ENCODE measurements at places on chromosomes 7 and 10.

- no peak for DNase-seq
Observed at GRCh38 chr7:99557940-99558305, 519 bp upstream of the ZNF655 start.

- DNase-seq = no peak
Observed at GRCh38 chr10:132247943-132248342, 59.8 kb downstream of the STK32C start.

GRCh38 chr7:16804674-16805439 is at the start of gene AGR2:
TSS of gene AGR2 (minus strand) at chr7:16804999. CDS start at chr7:16801796, 3,203 bp downstream.
- no peak for DNase-seq

- DNase-seq = no peak
Observed at GRCh38 chr7:125445836-125446235, 516.2 kb upstream of the POT1 start.

DNA sequence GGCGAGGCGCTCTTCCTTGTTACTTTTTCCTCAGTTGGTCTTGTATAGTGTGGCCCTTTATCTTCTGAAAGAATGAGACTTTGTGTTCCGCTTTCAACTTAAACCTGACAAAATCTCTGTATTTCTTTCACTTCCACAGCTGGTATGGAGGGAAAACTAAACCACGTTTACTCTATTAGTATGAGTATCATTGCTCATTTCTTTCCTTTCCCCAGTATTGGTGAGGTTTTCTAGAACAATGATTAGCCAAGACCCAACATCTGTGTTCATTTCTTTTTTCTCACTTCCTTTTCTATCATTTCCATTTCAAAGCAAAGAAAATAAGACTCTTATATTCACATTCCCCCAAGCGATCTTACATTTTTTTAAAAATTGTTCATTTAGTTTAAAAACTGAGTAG is 165.3 kb downstream of the PAXIP1 start:
- DNase-seq = no peak

GRCh38 chr10:10222304-10222841 is 795.3 kb upstream of the CELF2 start:
- DNase-seq = no peak

- DNase-seq = no peak
Observed at GRCh38 chr10:79221110-79222051, 125.9 kb upstream of the PPIF start.

DNA sequence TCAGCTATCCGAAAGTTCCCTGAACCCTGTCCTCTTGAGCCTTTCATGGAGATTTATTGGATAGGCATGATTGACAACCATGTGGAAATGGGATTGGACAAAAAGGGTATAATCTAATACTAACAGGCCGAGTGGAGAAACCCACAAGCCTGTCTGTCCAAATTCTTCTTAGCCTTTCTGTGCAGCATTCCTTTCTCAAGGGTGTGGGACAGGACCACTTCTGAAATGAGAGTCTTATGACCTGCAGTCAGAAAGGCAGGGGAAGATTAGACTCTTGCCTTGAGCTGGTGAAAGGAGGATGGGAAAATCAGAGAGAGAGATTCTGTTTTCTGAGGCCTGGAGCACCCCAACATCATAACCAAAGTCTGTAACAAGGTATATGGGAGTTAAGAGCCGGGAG is 85.5 kb downstream of the MAPK8 start:
- DNase-seq = no peak

- no peak for DNase-seq
Observed at GRCh38 chr10:47381103-47381395, 3.0 kb downstream of the ZNF488 start.

- DNase-seq = no peak
Observed at GRCh38 chr7:16260236-16260728, 161.1 kb downstream of the CRPPA start.

DNA sequence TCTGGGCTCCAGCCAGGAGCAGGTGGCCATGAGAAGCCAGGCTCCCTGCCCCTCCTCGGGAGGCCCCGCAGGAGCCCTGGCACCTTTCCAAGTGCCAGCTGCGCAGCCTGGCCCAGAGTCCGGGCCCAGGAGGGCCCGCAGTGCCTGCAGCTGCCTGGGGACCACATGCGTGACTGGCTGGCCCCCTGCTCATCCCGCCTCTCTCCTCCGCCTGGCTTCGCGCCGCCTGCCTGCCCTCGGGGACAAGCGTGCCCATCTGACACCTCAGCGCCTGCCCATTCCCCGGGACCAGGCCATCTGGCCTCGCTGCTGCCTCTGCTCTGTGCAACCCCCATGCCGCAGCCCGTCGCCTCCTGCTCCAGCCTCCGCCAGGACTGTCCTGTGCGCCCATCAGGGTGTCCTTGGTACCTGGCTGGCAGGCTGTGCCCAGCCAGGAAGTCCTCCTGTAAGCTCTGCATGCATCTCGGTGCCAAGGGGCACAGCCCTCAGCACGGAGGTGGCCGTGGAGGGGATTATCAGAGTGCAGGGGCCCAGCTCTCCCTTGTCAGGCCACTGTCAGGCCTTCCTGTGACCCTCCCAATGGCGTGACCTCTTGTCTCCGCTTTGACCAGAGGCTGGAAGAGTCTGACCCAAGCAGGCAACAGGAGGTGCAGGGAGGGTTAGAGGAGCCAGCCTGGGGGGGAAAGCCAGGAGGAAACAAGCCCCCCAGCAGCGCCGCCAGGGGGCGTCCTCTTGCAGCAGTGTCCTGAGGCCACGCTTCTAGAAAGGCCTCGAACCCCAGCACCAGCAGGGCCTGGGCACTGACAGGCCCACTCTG is 50.5 kb downstream of the TMEM209 start:
- no peak for DNase-seq

DNA sequence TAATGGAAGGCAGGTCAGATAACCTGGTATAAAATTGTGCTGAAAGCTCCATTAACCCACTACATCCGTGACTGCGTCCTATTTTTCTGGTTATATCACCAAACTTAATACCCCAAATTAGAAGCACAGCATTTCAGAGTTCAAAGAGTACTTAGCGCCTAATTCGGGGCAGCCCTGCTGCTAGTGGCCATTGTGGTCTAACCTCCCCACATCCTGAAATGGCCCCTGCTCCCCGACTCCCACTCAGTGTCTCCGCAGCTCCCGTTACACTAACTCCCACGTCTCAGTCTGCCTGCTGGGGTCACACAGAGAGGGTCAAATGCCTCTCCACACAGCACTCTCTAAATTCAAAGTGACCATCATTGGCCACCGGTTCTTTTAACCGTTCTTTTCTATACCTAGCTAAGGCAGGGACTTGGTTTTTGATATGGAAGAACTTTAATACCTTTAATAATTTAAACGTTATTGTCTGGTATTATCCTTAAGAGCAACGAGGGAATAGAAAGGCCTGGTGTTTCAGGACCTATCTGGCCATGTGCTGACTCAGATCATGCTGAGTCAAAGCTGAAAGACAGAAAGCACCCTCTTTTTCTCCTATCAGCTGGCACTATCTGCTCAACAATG is 117.1 kb downstream of the KMT2E start:
- no peak for DNase-seq

DNA sequence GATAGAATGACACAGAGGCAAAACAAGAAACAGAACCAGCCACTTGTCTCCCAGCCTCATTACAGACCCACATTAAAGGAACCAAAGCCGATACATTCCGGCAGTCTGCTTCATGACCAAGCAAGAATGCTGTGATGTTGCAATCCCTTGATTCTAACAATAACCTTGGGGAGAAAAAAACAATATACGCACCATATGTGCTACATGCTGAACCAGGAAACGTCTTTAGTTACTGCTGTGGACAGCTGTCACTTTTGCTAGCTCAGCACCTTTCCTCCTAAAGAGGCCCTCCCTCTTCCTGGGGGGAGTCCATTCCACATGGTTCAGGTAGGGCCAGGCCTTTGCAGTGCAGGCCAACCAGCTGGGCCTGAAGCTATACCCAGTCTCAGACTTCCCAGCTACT is 79.1 kb downstream of the PRTFDC1 start:
- DNase-seq = no peak
